Renal cortical epithelial cell (primary cell): ENCODE measurements at places on chromosomes 7 and 10.

DNA sequence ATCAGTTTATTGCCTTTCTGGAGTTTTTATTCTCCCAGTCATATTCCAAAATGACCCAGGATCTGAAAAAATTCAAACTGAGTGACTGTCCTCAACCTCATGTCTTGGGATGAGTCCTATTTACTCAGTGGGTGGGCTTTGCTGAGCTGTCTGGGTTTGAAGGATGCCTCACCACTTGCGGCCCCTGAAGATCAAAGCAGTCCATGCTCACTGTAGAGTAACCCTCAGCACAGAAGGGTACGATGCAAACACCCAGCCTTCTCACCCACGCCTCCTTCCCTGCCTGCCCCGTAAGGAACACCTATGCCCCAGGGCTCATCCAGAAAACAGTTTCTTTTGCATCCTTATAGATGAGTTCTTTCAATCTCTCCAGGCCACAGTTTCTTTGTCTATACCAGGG, 42.2 kb upstream of the GRB10 start:
- no peak for DNase-seq

DNA sequence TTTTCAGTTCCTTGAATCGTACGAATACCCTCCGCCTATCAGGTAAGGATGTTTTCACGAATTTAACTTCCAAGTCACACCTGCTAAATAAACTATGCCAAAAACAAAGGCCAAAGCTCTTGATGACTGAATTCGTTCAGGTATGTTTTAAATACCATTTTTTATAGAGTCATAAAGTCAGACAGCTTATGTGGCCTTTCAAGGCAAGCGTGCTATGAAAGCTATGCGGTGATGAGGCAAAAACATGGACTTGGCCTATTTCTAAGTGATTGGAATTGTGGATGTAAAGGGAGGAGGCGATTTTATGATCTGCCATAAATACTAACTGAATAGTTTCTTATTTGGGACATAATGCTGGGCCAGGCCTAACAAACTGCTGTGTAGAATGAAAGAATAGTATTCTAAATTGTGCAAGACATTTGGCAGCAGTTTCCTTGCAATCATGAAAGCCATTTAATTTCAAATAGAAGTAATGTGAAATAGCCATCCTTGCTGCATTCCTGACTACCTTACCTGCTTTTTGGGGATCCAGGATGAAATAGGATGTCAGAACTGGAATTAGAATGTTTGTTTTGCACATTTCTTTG, 14.0 kb downstream of the SLC39A12 start:
- no peak for DNase-seq

DNA sequence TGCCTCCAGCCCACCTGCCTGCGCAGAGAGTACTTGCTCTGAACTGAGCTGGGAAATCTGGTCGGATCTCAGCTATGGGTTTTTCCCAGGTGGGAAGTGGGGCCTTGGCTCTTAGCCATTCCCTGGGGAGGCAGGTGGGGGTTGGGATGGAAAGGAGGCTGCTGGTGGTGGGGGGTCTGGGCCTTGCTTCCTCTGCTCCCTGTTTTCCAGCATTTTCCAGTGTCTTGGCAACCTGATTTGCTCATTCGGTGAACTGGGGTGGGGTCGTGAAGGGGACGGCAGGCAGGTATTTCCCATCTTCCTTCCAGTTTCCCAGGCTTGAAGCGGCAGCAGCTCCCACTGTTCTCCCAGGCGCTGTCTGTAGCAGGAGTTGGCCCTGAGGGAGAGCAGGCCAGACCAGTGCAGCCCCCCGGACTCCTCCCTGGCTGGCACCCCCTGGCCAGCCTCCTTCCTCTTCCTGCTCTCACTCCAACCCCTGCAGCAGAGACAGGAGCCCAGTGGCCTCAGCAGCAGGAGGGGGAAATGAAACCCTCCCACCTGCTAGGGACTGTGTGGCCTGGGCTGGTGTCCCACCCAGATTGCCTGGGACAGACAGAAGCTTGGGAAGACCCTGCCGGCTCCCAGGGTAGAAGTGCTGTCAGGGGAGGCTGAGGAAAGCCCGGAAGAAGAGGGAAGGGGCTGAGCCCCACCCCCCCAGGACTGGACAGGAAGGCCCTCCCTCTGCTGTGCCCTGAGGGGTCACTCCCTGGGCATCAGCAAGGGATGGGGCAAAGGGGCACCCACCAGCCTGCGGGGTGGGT, 6.6 kb downstream of the TRIM8 start:
- no peak for DNase-seq

GRCh38 chr7:46754140-46754720, 827.7 kb downstream of the TNS3 start:
- peak; percentile 72 for DNase-seq

DNA sequence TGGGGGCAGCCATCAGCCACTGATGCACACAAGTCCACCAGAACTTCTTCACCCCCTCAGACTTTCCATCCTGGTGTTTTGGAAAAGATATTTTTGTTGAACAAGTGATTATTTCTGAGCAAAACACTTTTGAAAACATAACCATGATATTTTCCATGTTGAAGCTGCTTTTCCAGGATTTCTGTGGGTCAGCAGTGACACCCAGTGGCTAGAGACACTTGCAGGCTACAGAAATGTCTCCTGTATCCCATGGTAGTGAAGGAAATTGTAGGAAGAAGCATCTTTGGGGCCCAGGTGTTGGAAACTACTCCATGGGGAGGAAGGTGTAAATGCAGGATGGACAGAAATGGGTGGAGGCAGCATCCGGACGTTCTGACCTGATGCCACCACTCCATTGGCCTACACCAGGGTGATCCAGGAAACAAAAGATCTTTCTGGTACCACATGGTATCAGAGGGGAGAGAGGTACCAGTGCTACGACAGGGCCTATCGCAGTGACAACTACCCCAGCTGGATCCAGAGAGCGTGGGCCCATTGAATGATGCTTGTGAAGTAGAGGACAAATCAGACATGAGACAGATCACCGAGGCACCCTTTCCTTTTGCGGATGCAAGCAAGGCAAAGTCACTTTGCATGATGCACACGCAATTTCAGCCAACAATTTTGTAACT, 111.7 kb upstream of the COBL start:
- peak; percentile 8 for DNase-seq

- DNase-seq = no peak
These were observed 76.5 kb downstream of the JAZF1 start for GRCh38 chr7:28104041-28104541.

DNA sequence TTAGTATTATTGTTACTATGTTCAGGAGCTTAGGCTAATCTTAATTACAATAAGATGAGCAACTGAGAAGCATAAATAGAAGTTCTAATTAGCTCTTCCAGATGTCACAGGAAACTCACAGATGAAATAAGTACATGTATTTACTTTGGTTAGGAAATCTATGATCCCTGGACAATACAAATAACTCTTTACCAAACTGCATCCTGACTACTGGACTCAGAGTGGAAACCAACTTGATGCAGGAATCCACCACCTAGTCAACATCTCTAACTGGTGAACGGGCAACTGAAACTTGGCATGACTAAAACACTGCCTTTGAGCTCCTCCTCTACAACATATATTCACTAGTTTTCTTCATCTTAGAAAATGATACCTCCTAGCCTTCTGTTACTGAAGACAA, 193.2 kb downstream of the AGMO start:
- no peak for DNase-seq

DNA sequence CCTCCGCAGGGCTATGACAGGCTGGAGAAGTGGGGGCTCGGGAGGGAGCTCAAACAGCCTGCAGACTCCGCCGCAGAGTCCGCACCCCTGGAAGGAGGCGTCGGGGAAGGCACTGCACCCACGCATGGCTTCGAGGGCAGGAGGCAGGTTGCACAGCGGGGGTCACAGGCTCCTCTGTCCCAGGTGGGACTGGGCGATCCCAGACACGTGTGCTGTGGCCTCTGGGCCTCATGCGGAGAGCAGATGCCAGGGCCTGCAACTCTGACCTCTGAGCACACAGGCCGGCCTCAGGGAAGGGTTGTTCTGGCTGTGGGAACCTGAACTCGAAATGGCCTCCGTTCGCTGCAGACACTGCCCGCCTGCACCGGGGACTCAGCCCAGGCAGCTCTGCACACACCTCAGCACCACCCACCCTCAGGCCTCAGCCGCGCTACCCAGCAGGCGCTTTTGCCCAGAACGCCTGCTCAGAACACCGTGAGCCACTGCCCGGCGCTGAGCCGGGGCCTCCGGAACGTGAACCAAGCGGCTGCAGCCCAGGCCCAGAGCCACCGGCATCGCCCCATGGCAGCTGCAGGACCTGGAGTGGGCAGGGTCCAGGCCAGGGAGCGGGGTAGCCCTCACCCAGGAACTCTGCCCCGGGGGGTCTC, 71.8 kb upstream of the ADGRA1 start:
- DNase-seq = no peak

DNA sequence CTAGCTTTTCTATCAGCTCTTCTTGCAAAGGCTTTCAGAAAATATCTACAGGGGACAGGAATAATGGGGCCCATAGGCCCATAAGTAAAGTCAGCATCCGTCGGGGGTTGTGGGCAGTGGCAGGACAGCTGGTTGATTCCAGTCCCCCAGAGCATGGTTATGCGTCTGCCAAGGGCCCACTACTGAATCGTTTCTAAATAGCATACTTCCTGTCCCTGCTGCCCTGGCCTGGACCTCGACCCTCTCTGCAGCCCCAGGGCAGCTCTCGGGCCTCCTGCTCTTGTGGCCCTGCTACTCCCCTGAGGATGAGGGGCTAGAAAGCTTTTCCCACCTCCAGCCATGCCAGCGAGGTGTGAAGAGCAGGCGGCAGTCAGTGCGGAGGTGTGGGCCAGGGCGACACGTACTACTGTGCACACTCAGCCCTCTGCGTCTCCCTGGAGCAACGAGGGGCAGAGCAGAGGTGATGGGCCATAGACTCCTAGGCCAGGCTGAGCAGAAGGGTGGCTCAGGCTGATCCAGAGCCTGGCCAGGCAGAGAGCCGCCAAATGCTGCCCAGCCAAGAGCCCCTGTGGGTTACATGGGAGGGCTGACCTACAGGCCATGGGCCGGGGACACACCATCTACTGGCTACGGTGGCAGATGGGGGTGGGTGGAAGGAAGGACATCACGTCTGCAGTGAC, 4.7 kb upstream of the OPN4 start:
- no peak for DNase-seq

GRCh38 chr10:182441-183201, 47.4 kb downstream of the ZMYND11 start:
- DNase-seq = peak; percentile 3

- DNase-seq = no peak
These were observed 3.6 kb downstream of the BHLHA15 start for GRCh38 chr7:98214811-98215321.

- DNase-seq = no peak
These were observed 50.2 kb downstream of the KCNH2 start for GRCh38 chr7:150927956-150928344.

- peak; percentile 74 for DNase-seq
These were observed 51.2 kb downstream of the ANLN start for GRCh38 chr7:36440880-36441279.

DNA sequence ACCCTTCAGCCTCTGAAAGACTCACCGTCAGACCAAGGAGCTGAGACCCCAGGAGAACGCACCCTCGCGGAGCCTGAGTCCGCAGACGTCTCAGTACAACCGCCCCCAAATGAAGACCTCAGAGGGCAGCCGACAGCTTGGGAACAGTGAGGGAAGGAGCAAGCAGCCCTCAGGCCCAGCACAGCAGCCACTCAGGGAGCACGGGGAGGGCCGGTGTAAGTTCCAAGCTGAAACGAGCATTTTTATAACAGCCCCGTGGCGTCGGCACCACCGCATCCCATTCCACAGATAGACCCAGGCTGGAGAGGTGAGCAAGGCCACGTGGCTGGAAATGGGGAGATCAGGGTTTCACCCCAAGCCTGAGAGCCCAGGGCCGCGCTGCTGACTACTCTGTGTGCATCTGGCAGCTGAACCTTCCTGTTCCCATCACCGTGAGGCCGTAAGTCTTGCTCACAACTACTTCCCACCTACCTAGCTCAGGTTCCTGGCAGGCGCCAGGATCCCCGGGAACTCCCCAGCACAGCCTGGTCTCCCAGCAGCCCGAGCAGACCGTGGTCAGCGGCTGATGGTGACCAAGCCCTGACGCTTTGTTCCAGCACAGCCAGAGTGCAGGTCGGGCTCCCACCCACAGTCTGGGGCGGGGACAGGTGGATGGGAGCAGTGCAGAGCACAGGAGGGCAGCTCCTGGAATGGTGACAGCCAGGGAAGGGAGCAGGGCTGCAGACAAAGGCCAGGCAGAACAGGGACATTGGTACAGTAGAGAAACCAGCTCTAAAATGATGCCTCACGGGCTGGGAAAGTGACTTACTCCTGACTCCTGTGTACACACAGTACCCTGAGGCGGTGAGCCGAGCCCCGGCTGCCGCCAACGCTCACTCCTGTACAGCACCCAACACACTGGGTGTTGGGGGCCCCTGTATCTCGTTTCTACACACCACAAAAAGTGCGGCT, 6.1 kb upstream of the NOM1 start:
- peak; percentile 35 for DNase-seq

DNA sequence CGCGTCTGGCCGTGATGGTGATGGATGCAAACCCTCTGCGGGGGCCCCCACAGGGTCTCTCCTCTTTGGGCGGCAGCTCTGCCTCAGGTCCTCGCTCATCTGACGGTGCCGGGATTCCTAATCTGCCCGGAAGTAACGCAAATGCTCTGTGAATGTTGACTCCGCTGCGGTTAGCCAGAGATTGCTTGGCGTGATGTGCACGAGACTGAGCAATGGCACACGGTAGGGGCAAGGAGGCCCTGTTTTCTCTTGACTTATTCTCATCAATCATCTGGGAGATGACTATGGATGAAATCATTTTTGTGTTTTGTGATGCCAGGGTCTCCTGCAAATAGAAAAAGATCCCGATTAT, 116.5 kb upstream of the ADAM12 start:
- no peak for DNase-seq

DNA sequence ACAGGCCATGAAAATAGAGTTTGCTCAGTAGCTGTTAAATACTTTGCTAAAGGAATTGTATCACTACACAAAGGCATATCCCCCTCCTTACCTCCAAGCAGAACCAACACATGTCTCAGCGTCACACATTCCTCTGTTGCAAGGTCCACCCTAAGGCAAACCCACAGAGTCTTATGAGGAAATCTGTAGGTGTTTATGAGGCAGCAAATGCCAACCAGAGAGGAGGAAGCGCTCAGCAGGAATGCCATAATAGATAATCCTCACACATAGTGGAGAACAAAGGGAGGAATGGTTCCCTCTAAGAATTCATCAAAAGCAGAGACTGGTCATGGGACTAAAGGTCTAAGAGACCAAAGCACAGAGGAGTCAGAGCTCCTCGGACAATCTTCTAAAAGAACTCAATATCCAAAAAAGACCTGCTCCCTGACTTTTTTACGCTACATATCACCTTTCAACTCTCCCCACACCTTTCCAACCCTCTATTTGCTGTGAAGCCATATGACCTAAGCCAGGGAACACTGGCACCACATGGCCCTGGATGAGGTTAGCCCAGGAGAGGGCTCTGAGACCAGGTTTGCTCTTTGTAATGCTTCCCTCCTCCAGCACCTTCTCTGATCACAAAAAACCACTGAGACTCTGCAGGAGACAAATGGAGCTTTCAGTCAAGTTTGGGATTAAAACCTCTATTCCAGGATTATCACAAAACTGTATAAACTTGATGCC, 7.3 kb downstream of the SLC25A13 start:
- peak; percentile 96 for DNase-seq

DNA sequence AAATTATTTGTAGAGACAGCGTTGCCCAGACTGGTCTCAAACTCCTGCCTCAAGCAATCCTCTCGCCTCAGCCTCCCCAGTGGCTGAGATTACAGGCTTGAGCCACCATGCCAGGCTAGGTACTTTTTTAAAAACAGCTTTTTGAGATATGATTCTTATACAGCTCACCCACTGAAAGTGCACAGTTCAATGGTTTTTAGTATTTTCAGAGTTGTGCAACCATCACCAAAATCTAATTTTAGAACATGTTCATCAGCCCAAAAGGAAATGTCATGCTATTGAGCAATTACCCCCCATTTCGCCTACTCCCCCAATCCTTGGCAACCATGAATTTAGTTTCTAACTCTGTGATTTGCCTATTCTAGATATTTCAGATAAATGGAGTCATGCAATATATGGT, 73.7 kb downstream of the EVX1 start:
- no peak for DNase-seq
